ENCODE measurements at places on chromosomes 4 and X.

- no peak for DNase-seq
These were observed 519.2 kb downstream of the RPA4 start for GRCh38 chrX:97402903-97403302.

DNA sequence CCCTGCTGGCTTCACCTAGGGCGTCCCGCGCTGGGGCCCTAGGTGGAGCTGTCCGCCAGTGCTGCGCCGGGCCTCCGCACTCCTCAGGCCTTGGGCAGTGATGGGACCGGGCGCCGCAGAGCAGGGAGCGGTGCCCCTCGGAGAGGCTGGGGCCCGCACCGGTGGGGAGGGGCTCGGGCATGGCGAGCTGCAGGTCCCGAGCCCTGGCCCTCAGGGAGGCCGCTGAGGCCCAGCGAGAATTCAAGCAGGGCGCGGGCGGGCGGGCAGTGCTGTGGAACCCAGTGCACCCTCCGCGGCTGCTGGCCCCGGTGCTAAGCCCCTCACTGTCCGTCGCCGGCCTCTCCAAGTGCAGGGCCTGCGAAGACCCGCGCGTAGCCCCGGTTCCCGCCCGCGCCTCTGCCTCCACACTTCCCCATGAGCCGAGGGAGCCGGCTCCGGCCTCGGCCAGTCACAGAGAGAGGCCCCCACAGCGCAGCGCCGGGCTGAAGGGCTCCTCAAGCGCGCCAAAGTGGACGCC, 565.1 kb upstream of the NDST4 start:
- DNase-seq: no peak

DNA sequence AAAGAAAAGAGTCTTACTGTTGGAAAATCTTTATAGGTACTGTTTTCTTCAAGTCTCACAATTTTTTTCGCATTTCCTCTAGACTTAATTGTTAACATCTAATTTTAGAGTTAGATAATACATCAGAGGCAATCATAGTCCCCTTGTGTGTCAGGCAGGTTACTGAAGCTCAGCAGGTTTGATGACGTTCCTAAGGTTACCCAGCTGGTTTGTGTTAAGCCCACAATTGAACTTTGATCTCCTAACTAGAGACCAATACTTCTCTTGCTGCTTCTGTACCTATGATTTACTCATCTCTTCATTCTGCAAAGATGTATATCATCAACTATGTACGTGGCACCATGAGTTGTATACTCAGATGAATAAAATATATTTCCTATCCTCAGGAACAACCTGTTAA, 131.6 kb upstream of the STIM2 start:
- DNase-seq: no peak

- DNase-seq: no peak
These were observed 50.4 kb downstream of the GPC4 start for GRCh38 chrX:133364865-133365264.

DNA sequence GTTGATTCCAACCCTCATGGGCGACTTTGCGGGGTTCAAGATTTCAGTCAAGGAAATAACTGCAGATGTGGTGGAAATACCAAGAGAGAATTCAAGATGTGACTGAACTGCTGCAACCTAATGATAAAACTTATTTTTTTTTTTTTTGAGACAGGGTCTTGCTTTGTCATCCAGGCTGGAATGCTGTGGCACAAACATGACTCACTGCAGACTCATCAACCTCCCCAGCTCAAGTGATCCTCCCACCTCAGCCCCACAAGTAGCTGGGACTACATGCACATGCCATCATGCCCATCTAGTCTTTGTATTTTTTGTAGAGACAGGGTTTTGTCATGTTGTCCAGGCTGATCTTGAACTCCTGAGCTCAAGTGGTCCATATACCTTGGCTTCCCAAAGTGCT, 19.5 kb upstream of the WDFY3 start:
- no peak for DNase-seq

All from central memory CD4-positive, alpha-beta T cell (primary cell).